ENCODE measurements at places on chromosomes 1 and 21. TPM values are rescaled to one million over a fixed set of nuclear protein-coding genes. Genes with fewer than 3 reads are reported as not detected.
A peak's percentile ranks its signal among the peaks of the same experiment; 100 is the strongest.

DNA sequence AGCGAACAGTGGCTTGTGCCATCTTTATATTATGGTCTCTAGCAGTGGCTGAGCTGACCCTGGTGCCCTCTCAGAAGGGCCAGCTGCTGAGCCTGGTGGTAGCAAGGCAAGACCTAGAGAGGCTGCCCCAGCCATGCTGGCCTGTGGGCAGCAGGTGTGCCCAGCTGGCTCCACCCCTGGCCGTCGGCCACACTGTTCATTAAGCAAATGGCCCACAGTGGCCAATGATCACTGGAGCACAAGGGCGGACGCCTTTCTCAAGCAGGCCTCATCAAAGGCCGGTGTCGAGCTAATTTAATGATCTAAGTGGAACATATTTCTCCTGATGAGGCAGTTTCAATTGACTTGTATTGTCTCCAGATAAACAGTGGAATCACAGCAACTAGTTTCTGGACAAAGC lies 89.4 kb downstream of the GRIK3 start:
- no peak for DNase-seq

DNA sequence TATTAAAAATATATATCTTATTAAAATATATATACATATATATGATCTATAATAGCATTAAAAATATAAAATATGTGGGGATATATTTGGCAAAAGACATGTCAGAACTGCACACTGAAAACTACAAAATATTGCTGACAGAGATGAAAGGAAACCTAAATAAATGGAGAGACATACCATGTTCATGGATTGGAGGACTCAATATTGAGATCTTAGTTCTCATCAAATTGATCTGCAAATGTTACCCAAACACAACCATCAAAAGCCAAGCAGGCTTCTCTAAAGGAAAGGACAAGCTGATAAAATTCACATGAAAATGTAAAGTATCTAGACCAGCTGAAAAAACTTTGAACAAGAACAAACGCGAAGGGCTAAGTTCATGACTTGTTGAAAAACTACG lies 7.2 kb downstream of the NADK start:
- DNase-seq: no peak

DNA sequence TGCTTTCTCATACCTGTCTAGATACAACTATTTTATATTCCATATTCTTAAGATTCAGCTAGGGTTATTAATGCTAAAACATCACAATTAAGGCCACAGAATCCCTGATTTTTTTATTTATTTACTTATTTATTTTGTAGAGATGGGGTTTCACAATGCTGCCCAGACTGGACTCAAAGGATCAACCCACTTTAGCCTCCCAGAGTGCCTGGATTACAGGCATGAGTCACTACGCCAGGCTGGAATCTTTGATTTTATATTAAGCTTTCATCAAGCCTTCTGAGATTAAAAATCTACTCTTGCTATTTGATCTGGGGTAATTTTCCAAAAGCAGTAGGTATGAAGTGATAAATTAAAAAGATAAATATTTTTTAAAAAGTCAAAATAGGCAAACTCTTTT lies 38.9 kb downstream of the MCOLN2 start:
- no peak for DNase-seq

GRCh38 chr1:3891329-3891865 lies 8.7 kb downstream of the C1orf174 start:
- no peak for DNase-seq

DNA sequence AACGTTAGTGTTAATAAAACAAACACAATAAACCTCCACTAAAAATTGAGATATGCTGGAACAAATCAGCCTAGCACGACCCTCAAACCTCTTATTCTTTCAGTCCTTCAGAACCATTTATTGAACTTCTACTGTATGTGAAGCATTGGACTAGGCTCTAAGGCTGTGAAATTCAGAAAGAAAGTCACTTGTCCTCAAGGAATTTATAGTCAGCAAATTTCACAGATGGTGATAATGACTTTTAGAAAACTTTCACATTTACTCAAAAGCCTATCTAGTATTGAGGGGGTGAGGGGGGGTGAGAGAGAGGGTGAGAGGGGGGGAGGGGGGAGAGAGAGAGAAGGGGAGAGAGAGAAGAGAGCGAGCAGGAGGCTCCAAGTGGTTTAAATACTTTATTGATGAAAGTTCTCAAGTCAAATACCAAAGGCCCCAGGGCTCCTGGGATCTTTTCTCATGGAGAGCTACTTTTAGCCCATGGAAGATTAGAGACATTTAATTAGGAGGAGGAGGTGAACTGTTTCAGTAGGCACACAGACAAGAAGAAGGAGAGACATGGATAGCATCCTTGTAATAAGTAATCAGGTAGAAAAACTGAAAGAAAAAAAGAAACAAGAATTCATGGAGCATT lies 66.3 kb upstream of the SSX2IP start:
- peak; percentile 67 for DNase-seq

DNA sequence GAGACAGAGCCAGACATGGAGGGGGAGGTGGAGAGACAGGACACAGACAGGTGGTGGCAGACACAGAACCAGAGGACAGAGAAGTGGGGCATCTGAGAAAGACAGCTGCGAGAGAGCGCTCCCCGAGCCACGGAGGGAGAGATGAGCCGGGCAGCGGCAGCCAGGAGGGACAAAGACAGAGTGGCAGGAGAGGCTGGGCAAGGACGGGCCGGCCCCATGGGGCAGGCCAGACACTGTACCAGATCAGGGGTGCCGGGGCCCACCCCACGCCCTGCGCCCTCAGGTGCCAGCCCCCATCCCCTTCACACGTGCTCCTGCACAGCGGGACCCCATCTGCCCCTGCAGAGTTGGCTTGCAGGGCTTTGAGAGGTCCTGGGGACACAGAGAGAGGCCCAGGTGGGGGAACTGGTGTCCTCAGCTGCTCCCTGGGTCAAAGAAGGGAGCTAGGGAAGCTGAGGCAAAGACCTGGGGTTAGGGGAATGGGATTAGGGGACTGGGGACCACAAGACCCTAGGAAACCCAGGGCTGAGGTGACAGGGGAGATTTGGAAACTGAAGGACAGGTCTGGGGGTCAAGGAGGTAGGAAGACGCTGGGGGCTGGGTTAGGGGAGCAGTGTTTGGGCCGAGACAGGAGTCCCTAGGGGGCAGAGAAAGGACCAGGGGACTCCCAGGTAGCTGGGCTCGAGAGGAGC lies 643 bp downstream of the FNDC5 start:
- DNase-seq: no peak

DNA sequence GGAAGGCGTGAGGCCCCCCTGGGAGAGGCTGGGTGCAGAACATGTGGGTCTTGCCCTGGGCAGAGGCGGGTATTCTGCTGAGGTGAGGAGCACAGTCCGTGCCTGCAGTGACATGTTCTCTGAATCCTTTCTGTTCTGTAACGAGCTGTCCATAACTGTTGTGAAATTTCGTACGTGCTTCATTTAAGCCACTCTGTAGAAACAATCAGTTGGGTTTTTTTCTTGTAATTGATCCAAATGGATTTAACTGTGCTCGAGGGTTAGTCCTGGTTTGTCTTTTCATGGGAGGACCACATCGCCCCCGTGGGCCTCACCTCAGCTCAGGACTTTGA lies 45.4 kb upstream of the DIP2A start:
- DNase-seq: no peak

GRCh38 chr1:228393268-228393701 lies 13.3 kb downstream of the TRIM11 start:
- DNase-seq: peak; percentile 60

- no peak for DNase-seq
Measured at GRCh38 chr21:45207839-45208626, 79.7 kb downstream of the POFUT2 start.

DNA sequence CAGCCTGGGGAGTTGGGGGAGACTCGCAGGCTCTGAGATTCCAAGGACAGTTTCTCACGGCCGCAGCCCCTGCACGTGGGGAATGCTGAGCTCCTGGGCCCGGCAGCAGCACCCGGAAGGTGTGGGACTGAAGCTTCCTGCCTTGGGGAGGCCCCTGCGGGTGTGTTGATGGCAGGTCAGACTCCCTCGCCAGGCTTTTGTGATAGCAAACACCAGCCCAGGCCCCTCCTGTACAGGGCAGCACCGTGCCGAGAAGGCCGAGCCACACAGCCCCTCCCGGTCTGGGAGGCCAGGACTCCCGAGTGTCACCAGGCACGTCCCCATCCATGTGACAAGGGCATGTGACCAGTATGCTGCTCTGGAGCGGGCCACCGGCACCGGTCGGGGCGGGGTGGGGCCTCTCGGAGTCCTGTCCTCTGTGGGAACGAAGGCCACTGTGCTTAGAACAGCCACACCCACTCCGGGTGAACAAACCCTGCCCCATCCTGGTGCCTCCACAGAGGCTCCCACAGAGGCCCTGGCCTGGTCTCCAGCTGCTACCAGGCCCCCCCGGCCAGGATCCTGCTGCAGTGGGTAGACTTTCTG lies 31.1 kb upstream of the ARHGEF16 start:
- DNase-seq: no peak

GRCh38 chr1:94641990-94642389 lies 100.4 kb upstream of the F3 start:
- DNase-seq: no peak

- no peak for DNase-seq
Measured at GRCh38 chr1:115400891-115401290, 62.8 kb upstream of the NGF start.

- DNase-seq: no peak
Measured at GRCh38 chr1:214324896-214325800, 44.2 kb downstream of the SMYD2 start.

DNA sequence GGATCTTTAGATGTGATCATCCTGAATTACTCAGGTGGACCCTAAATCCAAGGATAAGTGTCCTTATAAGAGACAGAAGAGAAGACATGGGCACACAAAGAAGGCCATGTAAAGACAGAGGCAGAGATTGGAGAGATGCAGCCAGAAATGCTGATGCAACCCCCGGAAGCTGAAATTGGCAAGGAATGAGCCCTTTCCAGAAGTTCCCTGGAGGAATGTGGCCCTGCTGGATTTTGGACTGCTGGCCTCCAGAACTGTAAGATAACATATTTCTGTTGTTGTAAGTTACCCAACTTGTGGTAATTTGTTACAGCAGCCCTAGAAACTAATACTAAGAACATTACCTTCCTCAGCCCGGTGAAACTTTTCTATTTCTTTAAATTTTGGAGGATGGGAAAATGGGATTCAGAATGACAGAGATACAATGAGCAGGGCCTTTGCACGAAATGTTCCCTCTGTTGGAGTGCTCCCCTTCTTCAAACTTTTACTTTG lies 11.2 kb upstream of the PLPP3 start:
- DNase-seq: no peak

DNA sequence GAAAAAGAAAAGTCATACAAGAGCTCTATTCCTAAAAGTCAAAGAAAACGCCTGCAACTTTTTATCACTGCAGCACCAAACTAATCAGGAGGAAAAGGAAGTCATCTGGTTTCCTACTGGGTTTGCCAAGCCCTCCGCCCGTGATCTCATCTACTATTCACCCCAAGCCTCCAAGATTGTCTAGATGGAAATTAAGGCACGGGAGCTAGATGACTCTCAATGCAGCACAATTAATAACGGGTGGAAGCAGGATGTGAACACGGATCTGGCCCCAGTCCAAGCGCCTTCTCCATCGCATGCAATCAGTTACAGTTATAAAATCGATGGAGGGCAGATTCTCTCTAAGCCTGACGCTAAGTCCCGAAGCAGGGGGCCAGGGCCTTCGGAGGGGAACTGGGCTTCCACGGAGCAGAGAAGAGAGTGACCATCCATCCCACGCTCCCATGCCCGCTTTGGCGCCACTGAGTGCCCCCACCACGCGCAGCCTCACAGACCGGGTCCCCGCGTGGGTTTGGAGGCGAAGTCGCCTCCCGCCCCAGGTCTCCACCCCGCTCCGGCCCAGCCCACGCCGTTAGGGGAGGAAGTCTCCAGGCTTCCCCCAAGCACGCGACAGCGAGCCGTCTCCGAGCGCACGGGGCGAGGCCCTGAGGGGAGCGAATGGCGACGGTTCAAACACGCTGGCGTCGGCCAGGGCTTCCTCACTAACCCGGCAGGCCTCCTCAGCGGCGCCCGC lies 1.8 kb downstream of the HSF2BP start:
- DNase-seq: no peak

GRCh38 chr1:50251702-50252101 lies 143.0 kb downstream of the ELAVL4 start:
- DNase-seq: peak; percentile 78

- DNase-seq: no peak
Measured at GRCh38 chr1:152002960-152003359, 9.3 kb upstream of the S100A10 start.

DNA sequence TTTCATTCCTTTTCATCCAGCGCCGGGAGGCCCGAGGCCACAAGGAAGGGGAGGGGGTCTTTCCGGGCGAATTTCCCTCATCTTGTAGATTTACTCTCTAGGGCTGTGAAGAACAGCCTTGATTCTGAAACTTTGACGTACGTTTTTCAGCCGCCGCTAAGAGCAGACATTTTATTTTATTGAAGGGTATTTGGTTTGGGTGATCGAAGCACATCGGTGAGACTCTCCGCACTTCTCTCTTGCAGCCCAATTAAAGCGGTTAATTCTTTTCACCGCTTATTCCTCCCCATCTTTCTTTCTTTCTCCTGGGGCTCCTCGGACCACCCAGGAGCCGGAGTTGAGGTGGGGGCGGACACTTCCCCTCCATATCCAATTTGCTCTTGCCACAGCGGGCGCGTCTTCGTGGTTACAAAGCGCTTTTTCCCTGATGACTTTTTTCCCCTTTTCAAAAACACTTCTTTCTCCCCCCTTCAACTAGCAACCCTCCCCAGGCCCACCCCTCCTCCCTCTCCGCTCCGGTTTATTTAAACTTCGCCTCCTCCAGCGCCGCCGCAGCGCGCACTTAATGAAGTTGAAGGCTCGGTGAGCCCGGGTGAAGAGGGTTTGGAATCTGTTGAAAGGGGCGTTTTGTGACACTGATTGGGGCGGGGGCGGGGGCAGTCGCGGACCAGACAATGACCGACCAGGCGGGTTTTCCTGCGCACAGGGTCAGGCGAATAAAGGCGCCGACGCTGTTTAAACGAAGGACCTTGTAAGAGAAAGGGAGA lies 5.9 kb downstream of the FOXD2 start:
- peak; percentile 73 for DNase-seq

DNA sequence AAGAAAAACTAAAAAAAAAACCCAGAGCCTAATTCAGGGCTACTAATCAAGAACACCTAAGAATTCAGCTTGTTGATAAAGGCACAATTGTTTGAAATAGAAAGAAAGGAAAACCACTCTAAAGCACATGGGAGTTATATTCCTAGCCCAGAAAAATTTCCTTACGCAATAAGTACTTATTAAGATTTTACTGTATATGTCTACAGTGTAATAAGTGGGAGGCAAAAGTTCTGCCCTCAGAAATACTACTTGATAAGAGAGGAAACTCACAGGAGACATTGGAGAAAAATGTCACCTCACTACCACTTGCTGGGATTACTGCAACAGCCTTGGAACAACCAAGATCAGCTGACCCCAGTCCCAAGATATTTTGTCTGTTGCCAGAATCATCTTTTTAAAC lies 66.1 kb downstream of the IARS2 start:
- no peak for DNase-seq

GRCh38 chr21:41876396-41876795 lies 2.7 kb downstream of the PRDM15 start:
- DNase-seq: no peak

ZSCAN20 gene
- total RNA-seq: 3.9 TPM

POU3F1 gene
- 8.6 TPM for total RNA-seq

NRAS gene
- total RNA-seq: 84.7 TPM

KRTAP19-3 gene
- not detected for total RNA-seq

TSPAN1 gene
- not detected for total RNA-seq

CHI3L1 gene
- 0.76 TPM for total RNA-seq

REN gene
- not detected for total RNA-seq

SNX7 gene
- 23.0 TPM for total RNA-seq

LCE1F gene
- total RNA-seq: not detected
